ENCODE measurements at places on chromosomes 4 and X. TPM values are rescaled to one million over a fixed set of nuclear protein-coding genes. Genes with fewer than 3 reads are reported as not detected.

PALLD gene
- 8.9 TPM for total RNA-seq

LRP2BP gene
- total RNA-seq, result 0.23 TPM

TMPRSS11F gene
- total RNA-seq, result not detected

ATP11C gene
- 29.3 TPM for total RNA-seq

SCOC gene
- total RNA-seq, result 18.5 TPM

ESX1 gene
- total RNA-seq, result not detected

ARR3 gene
- not detected for total RNA-seq

MED14 gene
- total RNA-seq, result 20.3 TPM

FAM193A gene
- 10.6 TPM for total RNA-seq

LGI2 gene
- 0.13 TPM for total RNA-seq

- no peak for DNase-seq
Observed at GRCh38 chr4:122689972-122690371, 42.5 kb upstream of the BBS12 start.

- no peak for DNase-seq
Observed at GRCh38 chr4:24211856-24212255, 322.0 kb upstream of the PPARGC1A start.

- no peak for DNase-seq
Observed at GRCh38 chrX:9651737-9652136, 113.9 kb downstream of the GPR143 start.

DNA sequence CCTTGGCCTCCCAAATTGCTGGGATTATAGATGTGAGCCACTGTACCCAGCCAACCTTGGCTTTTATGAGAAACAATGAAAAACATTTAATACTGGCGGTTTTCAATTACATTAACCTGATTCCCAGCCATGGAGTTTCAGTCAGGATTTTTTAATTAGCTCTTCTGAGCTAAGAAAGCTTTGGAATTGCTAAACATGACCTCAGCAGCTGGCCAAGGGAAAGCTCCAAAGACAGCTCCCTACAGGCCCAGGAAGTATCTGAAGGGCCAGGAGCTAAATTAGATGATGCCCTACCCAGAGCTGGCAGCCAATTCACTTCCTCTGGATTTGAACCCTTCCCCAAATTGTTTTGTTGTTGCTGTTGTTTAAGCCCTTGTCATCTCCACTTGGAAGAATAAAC lies 26.5 kb upstream of the FUNDC1 start:
- DNase-seq, result no peak

DNA sequence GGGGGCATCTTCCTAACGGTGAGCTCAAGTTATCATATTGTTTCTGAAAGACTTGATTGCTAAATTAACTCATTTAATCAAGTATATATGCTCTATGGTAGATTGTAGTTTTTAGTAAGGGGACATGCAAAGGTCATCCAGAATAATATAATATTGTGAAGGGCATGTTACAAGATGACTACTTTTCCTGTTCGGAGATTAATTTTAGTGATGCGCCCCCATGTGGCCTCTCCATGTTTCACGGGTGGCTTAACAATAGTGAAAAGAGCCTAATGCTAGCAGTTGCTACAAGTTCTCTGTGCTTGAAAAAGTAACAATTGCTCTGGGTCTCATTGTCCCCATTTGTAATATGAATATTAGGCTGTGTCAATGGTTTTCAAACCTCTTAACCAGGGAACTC lies 12.2 kb downstream of the SMPX start:
- DNase-seq, result peak; percentile 41

DNA sequence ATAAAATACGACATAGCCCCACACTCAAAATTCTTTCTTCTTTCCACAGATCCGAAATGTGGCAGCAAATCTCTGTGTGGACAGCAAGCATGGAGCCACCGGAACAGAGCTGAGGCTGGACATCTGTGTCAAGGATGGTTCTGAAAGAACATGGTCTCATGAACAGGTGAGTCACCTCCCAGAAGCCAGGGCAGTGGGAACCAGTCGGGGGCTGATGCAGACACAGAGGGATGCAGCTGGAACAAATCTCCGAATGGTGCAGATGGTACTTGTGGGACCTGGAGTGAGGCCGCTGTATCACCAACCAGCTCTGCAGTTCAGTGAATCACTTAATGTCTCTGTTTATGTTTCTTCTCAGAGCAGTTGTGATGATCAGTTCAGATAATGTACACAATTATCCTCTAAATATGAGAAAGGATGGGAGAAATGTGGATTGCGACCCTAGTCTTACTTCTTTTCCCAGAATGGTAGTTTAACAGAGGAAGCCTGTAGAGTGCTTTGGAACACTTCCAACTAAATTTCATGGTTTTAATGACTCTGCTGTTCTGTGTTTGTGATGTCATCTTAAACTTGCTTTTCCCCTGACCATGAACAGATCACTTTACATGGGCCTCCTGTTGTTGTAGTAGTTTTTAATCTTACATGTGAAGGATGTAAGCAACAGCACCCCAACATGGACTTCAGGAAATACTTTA lies 159.3 kb upstream of the GALNT7 start:
- no peak for DNase-seq

DNA sequence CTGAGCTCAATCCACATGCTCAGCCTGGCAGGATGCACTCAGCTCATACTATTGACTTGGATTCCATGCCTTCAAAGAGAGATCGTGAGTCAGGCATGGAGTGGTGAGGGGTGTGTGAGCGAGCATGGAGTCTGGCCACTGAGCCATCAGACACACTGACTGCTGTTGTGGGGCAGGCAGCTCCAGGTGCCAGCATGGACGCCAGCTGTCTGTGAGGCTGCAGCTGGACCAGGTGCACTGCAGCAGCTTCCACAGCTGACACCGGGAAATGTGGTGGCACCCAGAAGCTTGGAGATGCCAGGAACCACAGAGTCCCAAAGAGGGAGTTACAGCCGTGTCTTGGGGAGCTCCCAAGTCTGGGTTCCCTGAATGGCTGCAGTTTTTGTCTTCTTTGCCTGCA lies 1026.4 kb upstream of the ADGRL3 start:
- DNase-seq, result no peak

DNA sequence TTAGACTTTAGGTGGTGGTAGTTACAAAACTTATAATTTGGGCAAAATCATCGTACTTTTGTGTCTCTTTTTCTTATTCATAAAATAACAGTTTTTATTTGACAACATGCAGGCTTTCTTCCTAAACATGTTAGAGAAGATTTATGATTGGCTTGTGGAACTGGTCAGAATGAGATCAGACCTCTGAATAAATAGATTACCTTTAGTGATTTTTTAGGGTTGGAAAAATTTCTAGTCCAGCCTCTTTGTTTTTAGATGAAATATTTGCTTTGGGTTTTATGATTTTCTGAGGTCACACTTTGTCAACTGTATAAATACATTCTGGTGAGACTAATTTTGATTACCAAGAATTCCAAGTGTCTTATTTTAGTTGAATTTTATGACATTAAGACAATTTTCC lies 29.2 kb downstream of the MOB1B start:
- DNase-seq, result no peak

- no peak for DNase-seq
Observed at GRCh38 chrX:131763674-131764073, 219.8 kb downstream of the OR13H1 start.

DNA sequence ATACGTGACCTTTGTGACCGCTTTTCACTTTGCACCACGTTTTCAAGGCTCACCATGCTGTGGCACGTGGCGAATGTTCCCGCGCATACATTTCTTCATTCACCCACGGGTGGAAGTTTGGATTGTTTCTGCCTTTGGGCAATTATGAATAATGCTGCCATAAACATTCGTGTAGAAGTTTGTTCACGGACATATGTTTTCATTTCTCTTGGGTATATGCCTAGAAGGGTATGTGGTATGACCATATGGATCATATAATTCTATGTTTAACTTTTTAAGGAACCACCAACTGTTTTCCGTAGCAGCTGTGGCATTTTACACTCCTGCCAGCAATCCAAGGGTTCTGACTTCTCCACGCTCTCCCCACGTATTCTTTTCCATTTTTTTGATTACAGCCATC lies 60.9 kb upstream of the MXD4 start:
- no peak for DNase-seq

DNA sequence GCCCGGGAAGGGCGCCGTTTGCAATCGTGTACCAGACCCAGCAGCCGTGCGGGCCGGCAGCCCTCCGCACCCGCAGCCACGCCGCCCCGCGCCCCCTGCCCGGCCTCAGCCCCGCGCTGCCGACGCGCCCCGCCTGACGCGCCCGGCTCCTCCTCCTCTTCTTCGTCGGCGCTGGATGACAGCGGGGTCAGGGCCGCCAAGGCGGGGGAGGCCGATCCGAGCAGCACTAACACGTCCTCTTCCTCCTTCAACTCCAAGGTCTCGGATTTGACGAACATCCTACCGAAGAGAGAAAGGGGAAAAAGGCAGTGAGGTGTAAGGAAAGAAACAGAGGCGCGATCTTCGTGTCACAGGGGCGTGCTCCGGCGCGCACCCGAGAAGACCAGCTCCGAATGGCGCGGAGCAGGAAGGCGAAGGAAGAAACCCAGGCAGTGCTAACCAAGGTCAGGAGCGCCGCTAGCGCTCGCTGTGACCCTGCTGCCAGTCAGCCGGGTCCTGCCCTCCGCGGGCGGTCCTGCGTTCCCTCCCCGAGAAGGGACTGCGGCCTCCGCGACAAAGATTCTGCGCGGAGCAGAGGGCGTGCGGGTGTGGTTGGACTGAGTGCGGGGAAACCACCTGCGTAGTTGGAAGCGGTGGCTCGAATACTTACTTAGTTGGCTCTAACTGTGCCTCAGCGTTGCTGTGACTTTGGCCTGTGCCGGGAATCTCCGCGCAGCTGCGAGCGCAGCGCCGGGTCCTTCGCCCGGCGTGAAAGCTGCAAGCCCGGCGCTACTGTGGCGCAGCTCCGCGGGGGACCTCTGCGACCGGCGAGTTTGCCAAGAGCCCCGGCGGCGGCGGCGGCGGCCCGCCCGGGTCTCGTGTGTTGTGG lies 548 bp downstream of the NEUROG2 start:
- DNase-seq, result no peak

DNA sequence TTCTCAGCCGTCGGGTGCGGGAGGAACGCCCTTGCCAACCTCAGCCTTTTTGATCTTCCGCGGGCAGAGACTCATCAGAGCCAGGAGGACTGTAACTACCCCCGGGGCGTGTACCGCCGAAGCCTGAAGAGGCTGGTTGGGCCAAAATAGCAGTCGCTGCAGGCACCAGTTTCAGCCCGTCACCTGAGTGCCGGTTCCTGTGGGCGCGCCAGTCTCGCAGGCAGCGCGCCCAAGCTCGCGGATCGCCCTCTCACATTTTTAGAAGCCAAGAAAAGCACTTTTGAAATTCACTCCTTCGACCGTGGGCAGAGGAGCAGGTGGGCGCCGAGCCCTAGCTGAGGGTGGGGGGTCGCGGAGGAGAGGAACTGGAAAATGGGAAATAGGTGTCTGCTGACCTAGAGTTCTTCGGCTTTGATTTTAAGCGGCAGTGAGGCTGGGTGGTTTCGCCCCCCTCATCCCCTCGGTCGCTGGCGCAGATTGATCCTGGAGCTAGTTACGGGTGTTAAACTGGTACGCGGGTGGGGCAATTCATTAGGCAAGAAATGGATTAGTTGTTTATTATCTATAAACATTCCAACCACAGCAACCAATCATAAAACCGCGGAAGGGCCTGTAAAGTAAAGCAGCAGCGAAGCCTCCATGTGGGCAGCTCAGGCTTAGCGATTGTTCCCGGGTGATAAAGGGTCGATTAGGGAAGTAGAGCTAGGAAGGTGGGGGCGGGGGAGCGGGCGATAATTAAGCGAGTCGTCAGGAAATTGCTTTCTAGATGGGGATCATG lies 69.2 kb downstream of the FBXO8 start:
- no peak for DNase-seq

DNA sequence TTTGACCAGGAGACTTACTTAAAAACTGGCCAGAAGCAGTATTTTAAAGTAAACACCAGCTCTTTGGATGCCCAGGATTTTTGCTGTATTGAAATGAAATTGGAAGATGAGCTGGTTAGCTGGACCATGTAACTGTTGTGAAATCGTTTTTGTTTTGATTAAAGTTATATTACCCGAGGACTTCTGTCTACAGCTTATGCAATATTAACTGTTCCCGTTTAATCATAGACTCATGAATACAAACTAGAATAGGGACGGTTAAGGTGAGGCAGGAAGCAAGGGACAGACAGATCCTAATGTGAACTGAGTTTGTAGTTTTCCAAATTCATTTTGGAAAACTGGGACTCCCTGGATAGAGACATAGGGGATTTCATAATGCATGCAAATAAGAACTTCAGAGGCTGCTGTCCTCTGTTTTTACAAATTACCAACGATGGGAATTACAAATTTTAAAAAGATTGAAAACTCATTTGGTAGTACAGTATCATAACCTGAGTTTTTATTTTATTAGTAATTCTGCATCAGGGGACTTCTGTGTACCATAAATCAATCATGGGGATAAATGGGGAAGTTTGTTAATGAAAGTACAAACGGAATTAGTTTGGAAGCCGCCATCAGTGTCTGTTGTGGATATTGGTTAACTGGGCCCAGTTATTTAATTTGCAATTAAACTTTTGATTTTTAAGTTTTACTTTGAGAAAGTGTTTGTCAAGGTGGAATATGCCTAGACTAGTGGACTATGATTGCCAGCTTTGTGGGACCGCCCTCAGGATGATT lies 304.4 kb downstream of the AFF2 start:
- DNase-seq, result no peak

DNA sequence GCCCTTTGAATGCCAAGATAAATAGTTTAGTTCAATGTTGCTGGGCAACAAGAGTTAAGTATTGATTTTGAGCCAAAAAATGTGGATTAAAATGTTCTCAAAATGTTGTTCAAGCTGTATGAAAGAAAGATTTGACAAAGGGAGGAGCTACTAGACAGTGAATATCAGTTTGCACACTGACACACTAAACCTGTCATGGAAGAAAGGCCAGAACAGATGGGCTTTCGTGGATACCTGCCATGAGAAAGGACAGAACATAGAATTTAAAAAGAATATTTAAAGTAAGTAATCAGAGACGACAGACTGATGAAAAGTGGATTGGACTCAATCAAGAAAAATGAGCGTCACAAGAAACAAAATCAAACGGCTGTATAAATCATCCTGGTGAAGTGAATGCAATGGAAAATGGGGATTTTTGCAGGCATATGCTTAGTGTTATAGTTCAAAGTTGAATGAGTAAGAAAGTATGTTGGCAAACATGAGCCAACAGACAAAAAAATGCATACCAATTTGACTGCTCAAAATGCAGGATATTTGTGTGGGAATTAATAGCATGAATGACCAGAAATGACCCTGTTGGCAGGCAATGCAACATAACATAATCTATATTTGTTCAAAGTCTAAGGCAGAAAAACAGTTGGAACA lies 7.4 kb downstream of the PCDH18 start:
- DNase-seq, result no peak

DNA sequence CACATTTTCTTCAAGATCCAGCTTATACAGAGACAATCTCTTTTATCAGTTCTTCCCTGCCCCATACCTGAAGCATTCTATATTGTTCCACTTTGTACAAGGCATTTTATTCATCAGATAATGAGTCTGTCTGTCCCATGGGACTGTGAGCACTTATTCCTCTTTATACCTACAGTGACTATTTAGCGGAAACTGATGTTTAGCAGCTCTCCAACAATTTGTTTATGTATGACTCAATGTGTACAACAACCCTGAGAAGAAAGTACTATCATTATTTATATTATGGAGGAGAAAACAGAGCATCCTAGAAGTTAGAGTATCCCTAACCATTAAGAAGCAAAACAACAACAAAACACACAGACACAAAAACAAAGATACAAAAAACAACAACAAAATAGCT lies 306.5 kb downstream of the PRDM5 start:
- no peak for DNase-seq

- DNase-seq, result no peak
Observed at GRCh38 chr4:21011106-21011505, 310.8 kb downstream of the PACRGL start.

Measured in left lobe of liver (tissue), 2 donors.